ENCODE measurements at places on chromosomes 1 and 21.

DNA sequence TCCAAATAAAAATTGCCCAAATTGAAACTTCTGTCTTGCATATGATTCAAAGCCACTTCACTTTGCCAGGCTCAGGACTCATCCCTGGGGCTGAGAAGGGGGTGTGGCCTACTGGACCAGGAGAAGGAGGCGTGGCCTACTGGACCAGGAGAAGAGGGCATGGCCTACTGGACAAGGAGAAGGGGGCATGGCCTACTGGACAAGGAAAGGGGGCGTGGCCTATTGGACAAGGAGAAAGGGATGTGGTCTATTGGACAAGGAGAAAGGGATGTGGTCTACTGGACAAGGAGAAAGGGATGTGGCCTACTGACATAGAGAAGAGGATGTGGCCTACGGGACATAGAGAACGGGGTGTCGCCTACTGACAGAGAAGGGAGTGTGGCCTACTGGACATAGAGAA is 405.3 kb downstream of the RRAGC start:
- DNase-seq: no peak

- peak; percentile 47 for DNase-seq
Observed at GRCh38 chr1:55150880-55151588, 64.1 kb downstream of the USP24 start.

- no peak for DNase-seq
Observed at GRCh38 chr1:167797015-167797414, 75.2 kb downstream of the MPZL1 start.

DNA sequence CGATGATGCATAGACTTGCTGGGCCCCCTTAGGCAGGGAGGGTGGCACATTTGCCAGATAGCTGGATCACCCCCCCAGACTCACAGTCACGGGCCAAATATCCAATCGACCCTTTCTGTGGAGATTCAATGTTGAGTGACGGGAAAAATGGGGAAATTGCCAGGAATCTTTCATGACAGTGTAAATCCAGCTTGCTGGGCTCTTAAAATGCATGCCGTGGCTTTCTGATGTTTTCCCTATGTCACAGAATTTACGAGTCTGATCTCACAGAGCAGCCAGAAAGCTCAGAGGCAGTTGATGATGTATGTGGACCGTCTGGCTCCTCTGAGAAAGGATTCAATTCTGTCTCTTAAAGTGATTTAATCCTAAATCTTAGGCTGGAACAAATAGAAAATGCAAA is 150.1 kb upstream of the ZNF644 start:
- no peak for DNase-seq

DNA sequence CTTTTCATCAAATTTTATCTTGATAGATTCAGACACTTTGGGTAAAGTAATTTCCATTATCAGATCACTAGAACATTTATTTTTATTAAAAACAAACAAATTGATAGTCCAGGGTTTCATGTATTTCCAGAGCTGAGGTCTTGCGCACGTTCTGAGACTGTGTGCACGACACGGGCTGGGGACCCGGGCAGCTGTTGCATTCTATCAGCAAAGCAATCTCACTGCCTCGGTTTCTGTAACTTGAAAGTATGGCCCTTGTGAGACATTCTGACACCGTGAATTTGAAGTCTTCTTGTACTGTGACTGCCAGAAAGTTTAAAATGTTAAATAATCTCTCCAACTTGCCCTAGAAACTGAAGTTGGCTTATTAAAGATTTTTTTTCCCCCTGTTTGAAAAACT is 746.9 kb upstream of the ADGRL2 start:
- no peak for DNase-seq

- DNase-seq: no peak
Observed at GRCh38 chr1:104745875-104746274, 996.2 kb downstream of the AMY1C start.

DNA sequence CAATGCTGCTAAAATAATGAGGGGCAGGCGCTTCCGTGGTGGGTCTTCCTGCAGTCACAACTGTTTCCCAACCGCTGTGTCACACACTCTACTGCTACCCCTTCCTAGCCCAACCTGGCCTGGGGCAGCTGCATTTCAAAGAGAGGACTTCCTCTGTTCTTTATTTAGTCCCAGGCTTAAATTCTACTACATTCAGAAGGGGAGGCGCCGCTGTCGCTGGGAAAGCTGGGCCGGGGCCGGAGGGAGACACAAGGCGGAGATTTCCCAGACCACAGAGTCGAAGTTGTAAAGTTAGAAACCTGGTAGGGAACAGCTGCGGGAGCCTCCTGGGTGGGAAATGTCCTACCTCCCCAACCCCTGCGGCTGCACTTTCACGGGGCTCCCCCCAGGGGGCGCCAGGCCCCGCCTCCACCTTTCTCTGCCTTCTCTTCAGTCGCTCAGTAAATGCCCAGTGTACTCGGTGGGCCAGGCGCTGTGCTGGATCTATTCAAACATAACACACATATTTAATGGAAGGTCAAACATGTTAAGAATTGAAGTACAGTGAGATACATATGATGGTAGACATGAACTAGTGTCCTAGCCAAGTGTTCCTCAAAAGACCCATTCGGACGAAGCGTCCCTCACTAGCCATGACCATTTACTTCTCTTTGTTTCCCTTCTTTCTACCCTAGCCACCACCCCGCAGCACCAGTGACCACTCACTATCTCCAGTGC is 23.1 kb downstream of the DYRK3 start:
- peak; percentile 49 for DNase-seq

All from CD4-positive, alpha-beta T cell treated with Interleukin-4 for 4 hours (primary cell).